ENCODE measurements at places on chromosomes 1 and 21. TPM values are rescaled to one million over a fixed set of nuclear protein-coding genes. Genes with fewer than 3 reads are reported as not detected.

Gene SORT1
- 38.9 TPM for total RNA-seq

Gene CCDC185
- total RNA-seq = not detected

Gene ITGB2
- total RNA-seq = 0.09 TPM

Gene RGS18
- not detected for total RNA-seq

Gene CD247
- 1.5 TPM for total RNA-seq

Gene OR2AK2
- not detected for total RNA-seq

Gene LY9
- total RNA-seq = not detected

Gene DMRTA2
- 0.46 TPM for total RNA-seq

Measured in neural progenitor cell (in vitro differentiated cells).